ENCODE measurements at places on chromosomes 6 and 20.
A peak's percentile ranks its signal among the peaks of the same experiment; 100 is the strongest.

- no peak for DNase-seq
These were observed 979 bp downstream of the ZNF133 start for GRCh38 chr20:18289306-18289705.

DNA sequence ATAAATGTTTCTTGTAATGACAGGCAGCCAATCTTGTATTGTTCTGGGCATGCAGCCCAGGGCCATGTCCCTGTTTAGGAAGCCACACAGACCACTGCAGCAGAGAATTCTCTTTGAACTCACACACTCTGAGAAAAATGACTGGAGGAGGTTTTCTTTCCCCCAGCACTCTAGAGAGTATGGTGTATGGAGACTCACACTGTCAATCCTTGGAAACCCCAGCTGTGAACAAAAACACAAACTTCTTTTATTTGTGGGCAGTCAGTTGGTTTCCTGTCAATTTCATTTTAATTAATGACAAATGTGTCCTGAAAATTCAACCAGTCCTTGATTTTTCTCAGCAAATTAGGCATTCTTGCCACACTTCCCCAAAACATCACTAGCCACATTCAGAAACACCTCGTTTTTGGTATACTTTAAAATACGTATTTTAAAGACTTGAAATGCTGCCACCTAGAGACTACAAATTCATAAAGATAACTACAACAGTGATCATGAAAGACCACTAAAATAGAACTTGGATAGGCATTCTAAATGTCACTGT is 52.9 kb upstream of the UFL1 start:
- no peak for DNase-seq

GRCh38 chr20:18225632-18226031 is 62.7 kb upstream of the ZNF133 start:
- DNase-seq: no peak

- no peak for DNase-seq
These were observed 148.5 kb downstream of the FOXC1 start for GRCh38 chr6:1758076-1758679.

- DNase-seq: no peak
These were observed 42.4 kb upstream of the ELOVL5 start for GRCh38 chr6:53391170-53391569.

DNA sequence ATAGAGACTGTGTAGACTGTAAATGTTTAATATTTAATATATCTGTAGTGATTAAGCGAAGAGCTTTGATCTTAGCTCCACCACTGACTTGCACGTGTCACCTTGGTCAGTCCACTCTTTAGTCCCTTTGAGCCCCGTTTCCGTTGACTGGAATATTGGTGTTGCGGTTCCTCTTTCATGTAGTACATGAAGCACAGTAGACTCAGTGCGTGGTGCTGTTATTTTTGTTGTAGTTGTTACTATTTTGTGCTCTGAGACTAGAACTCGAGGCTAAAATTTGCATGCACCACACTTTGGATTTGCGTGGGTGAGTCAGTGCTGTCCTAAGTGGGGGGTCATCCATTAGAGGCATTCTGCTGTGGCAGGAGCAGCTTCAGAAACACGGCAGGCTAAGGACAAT is 291.4 kb downstream of the QKI start:
- no peak for DNase-seq

- DNase-seq: no peak
These were observed 309.2 kb upstream of the SPTLC3 start for GRCh38 chr20:12699374-12700228.

DNA sequence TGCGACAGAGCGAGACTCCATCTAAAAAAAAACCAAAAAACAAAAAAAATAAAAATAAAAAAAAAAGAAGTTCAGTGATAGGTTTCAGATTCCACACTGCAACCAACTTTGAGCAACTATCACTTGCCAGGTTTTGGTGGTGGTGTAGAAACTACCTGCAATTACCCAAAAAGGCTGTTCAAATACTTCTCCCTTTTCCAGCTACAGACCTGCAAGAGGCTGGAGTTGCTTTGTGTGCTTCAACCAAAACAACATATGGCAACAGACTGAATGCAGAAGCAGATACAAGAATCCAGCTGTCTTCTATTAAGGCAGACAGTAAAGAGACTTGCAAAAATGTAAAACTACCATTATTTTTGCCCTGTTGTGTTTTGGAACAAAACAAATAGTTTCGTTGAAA is 9.3 kb upstream of the BCAS1 start:
- DNase-seq: no peak

GRCh38 chr6:74735304-74735703 is 470.5 kb downstream of the COL12A1 start:
- no peak for DNase-seq

- no peak for DNase-seq
These were observed 37.6 kb upstream of the ZBP1 start for GRCh38 chr20:57657535-57658446.

- no peak for DNase-seq
These were observed 135.1 kb downstream of the ID4 start for GRCh38 chr6:19972221-19972620.

DNA sequence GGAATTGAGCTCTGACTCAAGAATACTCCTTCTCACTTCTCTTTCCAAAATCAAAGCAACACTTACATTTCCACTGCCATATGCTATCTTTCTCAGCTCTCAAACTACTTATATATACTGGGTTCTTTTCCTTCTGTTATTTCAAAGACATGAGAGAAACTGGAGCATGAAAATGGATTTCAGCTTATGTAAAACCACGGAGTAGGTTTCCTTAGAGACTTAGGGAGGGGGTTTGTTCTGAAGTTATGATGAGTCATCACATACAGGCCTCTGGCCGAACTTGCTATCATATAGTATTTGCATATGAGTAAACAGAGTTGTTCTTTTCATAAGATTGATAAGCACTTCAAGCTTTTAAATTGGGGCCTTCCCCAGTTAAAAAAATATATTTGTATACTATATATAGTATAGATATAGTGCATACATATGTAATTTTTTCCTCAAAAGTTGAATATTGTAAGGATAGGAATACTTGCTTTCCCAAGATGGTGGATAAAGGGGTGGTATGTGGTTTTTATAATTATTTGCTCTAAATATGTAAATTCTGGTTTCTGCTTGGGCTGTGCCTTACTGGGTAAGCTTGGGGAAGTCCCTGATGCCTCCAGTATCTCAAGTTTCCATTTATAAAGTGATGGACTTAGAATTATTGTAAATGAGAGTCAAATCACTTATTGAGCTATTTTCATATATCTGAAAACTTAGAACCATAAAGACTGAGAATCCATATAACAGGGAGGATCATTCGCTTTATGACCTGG is 273.9 kb downstream of the RFPL4B start:
- no peak for DNase-seq

- no peak for DNase-seq
These were observed 127.3 kb downstream of the ATXN1 start for GRCh38 chr6:16633961-16634360.

DNA sequence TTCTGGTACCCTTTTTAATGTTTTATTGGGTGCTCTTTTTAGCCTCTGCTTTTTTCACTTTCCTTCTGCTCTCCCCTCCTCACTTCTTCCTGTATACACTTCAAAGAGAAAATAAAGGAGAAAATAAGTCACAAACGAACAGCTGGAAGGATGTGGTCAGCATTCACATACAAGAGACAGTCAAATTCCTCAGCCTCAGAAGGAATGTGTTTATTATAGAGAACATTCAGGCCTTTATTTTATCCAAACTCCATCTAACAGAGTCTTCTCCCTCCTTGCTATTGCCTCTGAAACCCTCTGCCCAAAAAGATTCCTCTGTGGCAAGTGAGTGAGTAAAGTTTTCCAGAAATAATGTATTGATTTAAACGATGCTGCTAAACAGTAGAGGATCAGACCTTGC is 490.4 kb downstream of the FRK start:
- no peak for DNase-seq

DNA sequence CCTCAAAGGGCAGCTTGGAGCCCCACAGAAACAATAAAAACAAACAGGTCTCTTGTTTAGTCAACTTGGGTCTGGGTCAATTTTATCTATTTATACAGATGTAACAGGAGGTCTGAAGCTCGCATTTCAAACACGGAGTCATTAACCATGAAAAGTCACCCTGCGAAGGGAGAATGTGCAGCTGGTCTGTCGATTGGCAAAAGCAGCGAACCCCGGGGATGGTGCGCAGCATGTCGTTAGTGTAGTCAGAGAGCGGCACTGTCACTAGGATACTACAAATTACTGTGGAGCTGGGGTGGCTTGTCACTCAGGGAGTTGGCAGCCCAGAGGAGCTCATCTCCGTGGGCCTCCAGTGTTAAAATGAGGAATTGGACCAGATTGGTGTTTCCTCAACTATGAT is 190.4 kb upstream of the ARG1 start:
- no peak for DNase-seq

- no peak for DNase-seq
These were observed 452 bp downstream of the TRAF3IP2 start for GRCh38 chr6:111605100-111605751.

DNA sequence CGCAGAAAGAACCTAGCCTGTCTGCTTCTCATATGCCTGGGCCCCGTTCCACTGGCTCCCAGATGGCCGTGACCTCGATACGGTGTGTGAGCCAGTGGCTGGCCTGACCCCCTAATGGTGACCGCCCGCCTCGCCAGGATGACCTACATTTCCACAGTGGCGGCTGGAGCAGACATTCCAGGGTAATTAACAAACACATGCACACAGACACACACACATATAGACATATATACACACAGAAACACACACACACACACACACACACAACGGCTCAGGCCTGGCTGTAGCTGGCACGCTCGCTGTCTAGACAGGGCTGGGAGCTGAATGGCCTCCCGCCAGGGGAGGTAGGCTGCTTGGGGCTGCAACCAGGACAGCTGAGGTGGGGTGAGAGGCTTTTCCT is 227.1 kb downstream of the ANKRD60 start:
- no peak for DNase-seq

- DNase-seq: no peak
These were observed 198.8 kb downstream of the ATXN1 start for GRCh38 chr6:16562498-16562897.

GRCh38 chr6:30819297-30819917 is 64.9 kb upstream of the DDR1 start:
- no peak for DNase-seq

GRCh38 chr6:46888031-46888430 is 33.7 kb downstream of the ADGRF5 start:
- DNase-seq: no peak

- DNase-seq: no peak
These were observed 64.5 kb downstream of the FAM120B start for GRCh38 chr6:170371080-170371479.

DNA sequence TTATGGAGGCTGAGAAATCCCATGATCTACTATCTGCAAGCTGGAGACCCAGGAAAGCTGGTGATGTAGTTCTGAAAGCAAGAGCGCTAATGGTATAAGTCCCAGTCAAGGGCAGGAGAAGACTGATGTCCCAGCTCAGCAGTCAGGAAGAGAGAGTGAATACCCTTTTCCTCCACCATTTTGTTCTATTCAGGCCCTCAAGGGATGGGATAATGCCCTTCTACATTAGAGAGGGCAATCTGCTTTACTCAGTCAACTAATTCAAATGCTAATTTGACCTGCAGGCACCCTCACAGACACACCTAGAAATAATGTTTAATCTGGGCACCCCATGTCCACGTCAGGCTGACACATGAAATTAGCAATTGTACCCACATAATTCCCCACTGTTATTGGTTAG is 10.8 kb upstream of the FYN start:
- no peak for DNase-seq

DNA sequence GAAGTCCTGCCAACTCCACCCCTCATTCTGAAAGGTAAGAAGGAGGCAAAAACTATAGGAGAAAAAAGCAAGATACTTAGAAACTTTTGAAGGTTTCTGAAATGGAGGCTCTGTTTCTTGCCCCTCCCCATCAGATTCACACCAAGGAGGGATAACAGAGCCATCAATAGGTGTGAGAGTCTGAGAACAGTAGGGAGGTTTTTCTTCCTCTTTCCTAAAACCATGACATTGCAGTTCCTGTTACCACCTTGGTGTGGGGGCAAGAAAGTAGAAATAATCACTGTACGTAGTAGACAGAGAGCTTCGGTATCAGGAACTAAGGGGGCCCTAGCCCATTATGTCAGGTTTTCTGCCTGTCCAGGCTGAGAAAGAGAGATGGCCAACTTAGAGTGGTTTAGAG is 333.3 kb upstream of the SYNCRIP start:
- no peak for DNase-seq

- DNase-seq: no peak
These were observed 47.5 kb downstream of the KCNQ5 start for GRCh38 chr6:72669324-72669723.

DNA sequence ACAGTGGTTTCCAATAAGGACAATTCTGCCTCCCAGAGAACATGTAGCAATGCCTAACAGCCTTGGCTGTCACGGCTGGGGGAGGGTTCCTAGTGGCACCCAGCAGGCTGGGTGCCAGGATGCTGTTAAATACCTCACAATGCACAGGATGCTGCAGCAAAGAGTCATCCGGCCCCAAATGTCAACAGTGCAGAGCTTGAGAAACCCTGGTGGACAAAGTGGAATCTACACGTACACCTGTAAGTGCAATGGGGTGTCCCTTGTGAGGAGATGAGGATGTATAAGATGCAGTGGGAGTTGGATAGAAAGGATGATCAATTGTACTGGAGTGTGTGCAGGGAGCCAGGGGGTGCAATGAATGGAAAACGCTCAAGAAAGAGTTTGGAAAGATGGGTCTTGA is 142.4 kb downstream of the FNDC1 start:
- no peak for DNase-seq

DNA sequence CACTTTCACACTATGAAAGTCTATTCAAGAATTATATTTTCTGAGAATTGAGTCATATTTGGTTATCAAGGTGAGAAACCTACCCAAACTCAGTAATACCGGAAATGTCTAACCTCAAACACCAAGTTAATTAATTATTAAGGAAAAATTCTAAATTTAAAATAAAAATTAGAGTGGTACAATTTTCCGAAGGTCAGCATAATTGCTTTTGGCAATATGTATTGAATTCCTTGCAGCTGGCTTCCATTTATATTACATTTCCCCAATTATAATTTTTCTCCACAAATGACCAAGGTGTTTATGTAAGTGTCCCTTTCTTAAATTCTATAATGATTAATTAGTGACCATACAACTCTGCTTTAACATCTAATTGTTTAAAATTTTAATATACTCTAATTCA is 316.0 kb upstream of the IRAK1BP1 start:
- DNase-seq: no peak

GRCh38 chr20:37804584-37805566 is 98.1 kb upstream of the VSTM2L start:
- peak; percentile 10 for DNase-seq

GRCh38 chr20:53216478-53216855 is 244.3 kb downstream of the TSHZ2 start:
- DNase-seq: no peak

- DNase-seq: no peak
These were observed 114.4 kb downstream of the FOXC1 start for GRCh38 chr6:1724124-1724523.

DNA sequence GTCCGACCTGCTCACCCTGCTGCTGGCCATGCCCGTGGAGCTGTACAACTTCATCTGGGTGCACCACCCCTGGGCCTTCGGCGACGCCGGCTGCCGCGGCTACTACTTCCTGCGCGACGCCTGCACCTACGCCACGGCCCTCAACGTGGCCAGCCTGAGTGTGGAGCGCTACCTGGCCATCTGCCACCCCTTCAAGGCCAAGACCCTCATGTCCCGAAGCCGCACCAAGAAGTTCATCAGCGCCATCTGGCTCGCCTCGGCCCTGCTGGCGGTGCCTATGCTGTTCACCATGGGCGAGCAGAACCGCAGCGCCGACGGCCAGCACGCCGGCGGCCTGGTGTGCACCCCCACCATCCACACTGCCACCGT is 885 bp downstream of the NTSR1 start:
- DNase-seq: no peak
